ENCODE measurements at places on chromosomes 3 and 15. TPM values are rescaled to one million over a fixed set of nuclear protein-coding genes. Genes with fewer than 3 reads are reported as not detected.
A peak's percentile ranks its signal among the peaks of the same experiment; 100 is the strongest.

The SH2D7 gene
- not detected for total RNA-seq

The NUP210 gene
- total RNA-seq = 15.4 TPM

The LRRC31 gene
- not detected for total RNA-seq

GRCh38 chr3:65781594-65781993, 257.1 kb downstream of the MAGI1 start:
- no peak for DNase-seq
- no peaks in the 10 kb centered on the region for H3K36me3 ChIP-seq
- H3K4me1 ChIP-seq = no peaks in the 10 kb centered on the region
- H3K27me3 ChIP-seq = no peaks in the 10 kb centered on the region
- H3K4me3 ChIP-seq = no peak overlapping the region

GRCh38 chr3:32392536-32393302, 1.1 kb downstream of the CMTM7 start:
- H3K27ac ChIP-seq = peak overlapping the region; percentile 83
- peak overlapping the region; percentile 63 for H3K4me3 ChIP-seq
- H3K4me1 ChIP-seq = peaks cover 6% of the 10 kb centered on the region
- no peaks in the 10 kb centered on the region for H3K36me3 ChIP-seq
- H3K27me3 ChIP-seq = no peaks in the 10 kb centered on the region

DNA sequence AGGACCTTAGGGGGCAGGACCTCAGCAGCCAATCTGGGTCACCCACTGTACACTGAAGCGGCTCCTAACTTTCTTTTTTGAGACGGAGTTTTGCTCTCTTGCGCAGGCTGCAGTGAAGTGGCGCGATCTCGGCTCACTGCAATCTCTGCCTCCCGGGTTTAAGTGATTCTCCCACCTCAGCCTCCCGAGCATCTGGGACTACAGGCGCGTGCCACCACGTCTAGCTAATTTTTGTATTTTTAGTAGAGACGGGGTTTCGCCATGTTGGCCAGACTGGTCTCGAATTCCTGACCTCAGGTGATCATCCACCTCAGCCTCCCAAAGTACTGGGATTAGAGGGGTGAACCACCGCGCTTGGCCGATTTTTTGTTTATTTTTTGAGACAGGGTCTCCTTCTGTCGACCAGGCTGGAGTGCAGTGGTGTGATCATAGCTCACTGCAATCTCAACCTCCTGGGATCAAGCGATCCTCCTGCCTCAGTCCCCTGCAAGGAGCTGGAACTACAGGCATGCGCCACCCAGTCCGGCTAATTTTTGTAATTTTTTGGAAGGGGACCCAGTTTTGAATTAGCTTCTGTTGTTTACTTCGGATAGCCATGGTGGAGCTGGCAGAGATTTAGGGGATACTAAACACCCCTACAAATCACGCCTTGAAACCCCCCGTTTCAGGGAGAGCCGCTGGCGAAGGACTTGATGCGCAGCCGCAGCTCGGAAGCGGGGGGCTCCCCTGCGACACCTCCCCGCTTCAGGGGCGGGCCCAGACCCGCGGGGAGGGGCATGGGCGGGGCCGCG, 1.5 kb upstream of the CLK3 start:
- H3K27me3 ChIP-seq = no peaks in the 10 kb centered on the region
- H3K4me1 ChIP-seq = peaks cover 52% of the 10 kb centered on the region
- peak overlapping the region; percentile 81 for H3K4me3 ChIP-seq
- peaks cover 3% of the 10 kb centered on the region for H3K36me3 ChIP-seq

DNA sequence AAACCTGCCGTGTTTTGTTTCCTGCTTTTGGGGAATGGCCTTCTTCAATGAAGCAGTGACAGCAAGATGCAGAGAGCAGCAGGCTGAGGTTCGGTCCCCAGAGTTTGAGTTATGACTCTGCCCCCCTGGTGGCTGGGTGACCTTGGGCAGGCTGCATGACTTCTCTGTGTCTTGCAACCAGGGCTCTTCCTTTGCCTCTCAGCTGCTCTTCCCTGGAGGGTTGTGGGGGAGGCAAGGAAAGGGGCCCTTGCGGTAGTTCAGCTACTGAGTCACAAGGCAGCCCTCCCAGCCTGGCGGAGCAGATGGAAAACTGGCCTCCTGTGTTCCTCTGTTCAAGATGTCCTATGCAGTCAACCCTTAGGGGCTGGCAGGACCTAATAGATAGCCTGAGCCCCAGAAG, 17.1 kb downstream of the CTXND1 start:
- H3K27ac ChIP-seq = no peak overlapping the region
- H3K36me3 ChIP-seq = no peaks in the 10 kb centered on the region
- peaks cover 29% of the 10 kb centered on the region for H3K27me3 ChIP-seq
- H3K4me1 ChIP-seq = no peaks in the 10 kb centered on the region
- no peak overlapping the region for H3K4me3 ChIP-seq

DNA sequence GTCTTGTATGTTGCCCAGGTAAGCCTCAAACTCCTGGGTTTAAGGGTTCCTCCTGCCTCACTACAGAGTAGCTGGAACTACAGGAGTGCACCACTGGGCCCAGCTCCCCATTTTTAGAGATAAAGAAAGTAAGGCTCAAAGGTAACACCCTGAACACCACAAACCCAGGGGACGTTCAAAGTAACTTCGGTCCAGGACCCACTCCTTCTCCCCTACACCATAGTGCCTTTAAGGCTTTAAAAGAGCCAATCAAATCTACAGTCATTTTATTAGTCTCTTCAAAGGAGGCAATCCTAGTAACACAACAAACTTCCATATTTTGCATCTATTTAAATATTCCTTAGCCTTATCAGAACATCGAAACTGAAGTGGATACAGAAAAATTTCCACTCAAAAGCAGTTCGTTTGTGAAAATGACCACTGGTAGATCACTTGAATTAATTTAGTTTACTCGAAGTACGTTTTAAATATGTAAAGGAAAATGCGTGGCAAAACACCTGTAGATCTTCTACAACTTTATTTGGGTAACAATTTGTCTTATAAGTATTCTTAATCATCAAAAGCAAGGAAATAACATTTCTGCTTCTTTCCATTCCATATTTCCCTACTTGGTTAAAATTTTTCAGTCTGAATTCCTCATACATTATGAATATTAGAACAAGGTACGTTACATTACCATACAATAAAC, 1.8 kb downstream of the STAG1 start:
- peaks cover 35% of the 10 kb centered on the region for H3K4me1 ChIP-seq
- peak overlapping the region; percentile 100 for H3K27ac ChIP-seq
- peak overlapping the region; percentile 90 for H3K4me3 ChIP-seq
- DNase-seq = no peak
- no peaks in the 10 kb centered on the region for H3K36me3 ChIP-seq

GRCh38 chr15:98729446-98730042, 81.2 kb downstream of the IGF1R start:
- H3K4me1 ChIP-seq = peaks cover 47% of the 10 kb centered on the region
- DNase-seq = no peak
- no peaks in the 10 kb centered on the region for H3K36me3 ChIP-seq
- H3K27me3 ChIP-seq = no peaks in the 10 kb centered on the region
- no peak overlapping the region for H3K4me3 ChIP-seq

DNA sequence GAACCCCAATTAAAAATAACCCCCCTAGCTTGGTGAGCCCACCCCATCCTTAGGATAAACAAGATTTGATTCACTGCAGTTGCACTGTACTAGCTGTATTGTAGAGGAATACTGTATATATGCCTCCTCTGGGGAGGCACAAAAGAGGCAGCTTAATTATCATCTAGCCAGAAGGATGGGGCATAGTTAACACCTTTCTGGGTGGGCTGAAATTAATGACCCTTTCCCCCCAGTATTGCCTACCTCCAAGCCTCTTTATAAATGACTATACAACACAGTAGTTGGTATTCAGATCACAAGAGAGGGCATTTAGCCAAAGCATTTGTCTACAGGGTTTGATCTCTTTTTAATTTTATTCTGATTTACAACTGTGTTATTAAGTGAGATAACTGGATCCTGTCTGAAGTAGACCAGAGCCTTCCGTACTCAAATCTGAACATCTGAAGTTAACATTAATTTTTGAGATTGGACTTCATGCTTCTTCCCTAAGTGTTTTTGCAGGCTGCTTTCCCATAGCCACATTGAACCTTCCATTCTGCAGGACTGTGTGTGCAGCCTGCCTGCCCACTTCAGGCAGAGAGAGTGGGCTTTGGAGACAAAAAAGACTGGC, 807.0 kb upstream of the ARRDC4 start:
- no peaks in the 10 kb centered on the region for H3K36me3 ChIP-seq
- no peak overlapping the region for H3K4me3 ChIP-seq
- H3K27me3 ChIP-seq = no peaks in the 10 kb centered on the region
- no peak for DNase-seq
- H3K4me1 ChIP-seq = no peaks in the 10 kb centered on the region
- H3K27ac ChIP-seq = no peak overlapping the region

DNA sequence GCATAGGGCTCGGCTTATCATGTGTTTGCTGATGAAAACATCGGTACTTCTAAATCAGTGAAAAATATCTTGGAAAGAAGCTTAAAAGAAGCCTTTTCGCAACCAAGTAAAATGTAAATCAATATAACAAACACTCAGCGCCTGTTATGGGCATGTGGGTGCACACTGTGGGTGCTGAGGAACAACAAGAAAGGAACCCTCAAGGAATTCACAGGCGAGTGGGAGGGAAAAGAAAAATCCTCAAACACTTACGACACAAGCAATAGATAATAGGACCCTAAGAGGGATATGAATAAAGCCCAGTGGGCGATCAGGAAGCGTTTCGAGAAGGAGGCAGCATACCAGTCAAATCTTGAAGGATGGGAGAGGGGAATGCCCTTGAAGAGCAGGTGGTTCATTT, 21.9 kb downstream of the GLDN start:
- H3K27ac ChIP-seq = no peak overlapping the region
- no peak for DNase-seq
- H3K4me1 ChIP-seq = peaks cover 4% of the 10 kb centered on the region

Measured in suprapubic skin (tissue), 4 donors.